ENCODE measurements at places on chromosomes 3 and 15.

GRCh38 chr3:58868097-58868779 is 181.6 kb downstream of the CFAP20DC start:
- no peak for DNase-seq

DNA sequence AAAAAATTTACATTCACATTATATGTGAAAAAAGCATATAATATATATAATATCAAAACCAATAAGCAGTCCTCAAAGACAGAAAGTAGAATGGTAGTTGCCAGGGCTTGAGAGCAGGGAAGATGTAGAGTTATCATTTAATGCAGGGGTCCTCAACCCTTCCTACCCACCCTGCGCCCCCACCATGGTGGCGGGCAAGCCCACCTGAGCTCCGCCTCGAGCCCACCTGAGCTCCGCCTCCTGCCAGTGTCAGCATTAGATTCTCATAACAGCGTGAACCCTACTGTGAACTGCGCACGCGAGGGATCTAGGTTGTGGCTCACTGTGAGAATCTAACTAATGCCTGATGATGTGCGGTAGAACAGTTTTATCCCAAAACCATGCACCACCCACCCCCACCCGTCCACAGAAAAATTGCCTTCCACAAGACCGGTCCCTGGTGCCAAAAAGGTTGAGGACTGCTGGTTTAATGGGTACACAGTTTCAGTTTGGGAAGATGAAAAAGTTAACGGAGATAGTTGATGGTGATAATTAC is 3.0 kb downstream of the TRIM59 start:
- no peak for DNase-seq

GRCh38 chr15:90003736-90004135 is 2.6 kb downstream of the ZNF710 start:
- DNase-seq: no peak

DNA sequence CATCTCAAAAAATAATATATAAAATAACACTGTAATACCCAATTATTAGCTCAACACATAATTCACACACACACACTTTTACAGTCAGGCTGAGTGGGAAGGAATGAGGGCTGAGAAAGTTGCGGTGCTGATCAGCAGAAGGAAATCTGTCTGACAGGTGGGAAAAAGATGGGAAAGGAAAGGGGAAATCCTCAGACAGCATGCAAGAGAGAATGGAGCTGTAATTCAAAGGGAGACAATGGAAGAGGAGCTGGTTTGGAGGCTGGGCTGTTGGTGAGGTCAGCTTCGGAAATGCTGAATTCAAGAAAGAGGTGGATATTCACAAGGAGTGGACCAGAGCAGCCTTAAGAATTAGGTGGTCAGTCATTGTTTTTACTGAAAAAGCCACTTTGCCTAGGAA is 121.6 kb upstream of the LMOD3 start:
- no peak for DNase-seq

GRCh38 chr3:159881208-159881607 is 107.4 kb upstream of the IL12A start:
- no peak for DNase-seq

DNA sequence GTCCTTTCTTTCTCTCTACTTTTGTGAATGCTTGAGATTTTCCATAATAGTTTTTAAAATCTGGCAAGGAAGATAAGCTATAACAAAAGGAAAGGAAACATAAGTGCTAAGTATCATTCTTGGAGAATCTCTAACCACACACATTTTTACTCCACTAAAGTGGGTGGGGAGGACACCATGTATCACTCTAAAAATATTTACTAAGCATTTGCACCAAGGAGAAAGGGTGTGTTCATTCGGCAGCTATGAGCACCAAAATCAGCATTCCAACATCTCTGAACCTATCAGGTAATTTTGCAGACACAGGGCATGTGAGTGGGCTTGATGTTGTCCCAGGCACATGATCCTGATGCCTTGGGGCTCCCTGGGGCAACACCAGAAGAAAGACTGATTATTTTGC is 5.5 kb downstream of the B4GALT4 start:
- DNase-seq: no peak

GRCh38 chr3:31906182-31906581 is 74.9 kb downstream of the OSBPL10 start:
- DNase-seq: no peak

DNA sequence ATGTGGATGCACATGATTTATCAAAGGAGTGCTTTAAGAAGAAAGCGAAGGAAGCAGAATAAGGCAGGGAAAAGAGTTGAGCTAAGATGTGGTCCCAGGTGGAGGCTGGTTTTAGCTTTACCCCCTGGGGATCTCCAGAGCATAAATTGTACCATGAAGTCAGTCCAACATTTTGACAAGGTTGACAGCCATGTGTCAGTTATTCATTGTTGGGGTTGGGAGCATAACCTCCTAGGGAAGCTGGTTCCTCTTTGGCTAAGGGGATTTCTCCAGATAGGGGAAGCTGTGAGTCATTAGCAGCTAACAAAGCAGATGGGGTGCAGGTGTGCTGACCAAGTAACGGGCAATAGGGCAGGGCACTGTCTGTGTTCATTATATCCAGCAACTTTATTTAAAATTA is 123.7 kb upstream of the IGSF10 start:
- DNase-seq: no peak

DNA sequence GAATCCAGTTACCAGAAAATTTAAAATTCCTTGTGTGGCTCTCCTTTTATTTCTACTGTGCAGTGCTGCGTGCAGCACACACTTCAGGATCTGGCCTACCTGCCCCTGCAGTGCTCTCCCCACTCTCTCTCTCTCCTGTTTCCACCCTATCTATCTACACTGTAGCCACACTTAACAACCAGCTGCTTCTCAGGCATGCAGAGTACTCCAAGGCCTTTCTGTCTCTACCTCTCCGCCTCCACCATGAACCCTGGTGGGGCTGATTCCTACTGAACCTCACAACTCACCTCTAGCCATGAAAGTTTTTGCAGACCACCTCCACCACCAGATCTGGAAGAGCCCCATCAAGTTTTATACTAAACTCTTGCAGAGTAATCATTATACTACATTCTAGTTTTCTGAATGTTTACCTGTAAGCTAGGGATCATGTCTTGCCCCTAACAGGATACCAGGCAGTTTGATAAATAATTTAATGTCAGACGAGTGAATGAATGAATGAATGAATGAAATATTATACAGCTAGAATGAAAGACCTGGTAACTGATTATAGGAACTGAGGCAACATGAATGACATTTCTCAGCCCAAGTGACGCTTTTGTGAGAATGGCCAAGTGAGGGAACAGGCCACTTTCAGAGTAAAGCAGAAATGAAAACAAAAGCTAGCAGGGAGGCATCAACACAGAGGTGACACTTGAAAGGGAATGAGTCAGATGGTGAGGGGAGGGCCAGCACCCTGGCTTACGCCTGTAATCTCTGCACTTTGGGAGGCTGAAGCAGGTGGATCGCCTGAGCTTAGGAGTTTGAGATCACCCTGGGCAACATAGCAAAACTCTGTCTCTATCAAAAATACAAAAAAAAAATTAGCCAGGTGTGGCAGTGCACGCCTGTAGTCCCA is 363.5 kb downstream of the FOXP1 start:
- DNase-seq: peak; percentile 40

GRCh38 chr3:43696441-43696840 is 5.7 kb downstream of the ABHD5 start:
- DNase-seq: no peak

- no peak for DNase-seq
Observed at GRCh38 chr3:78754066-78754743, 1013.6 kb downstream of the ROBO1 start.

DNA sequence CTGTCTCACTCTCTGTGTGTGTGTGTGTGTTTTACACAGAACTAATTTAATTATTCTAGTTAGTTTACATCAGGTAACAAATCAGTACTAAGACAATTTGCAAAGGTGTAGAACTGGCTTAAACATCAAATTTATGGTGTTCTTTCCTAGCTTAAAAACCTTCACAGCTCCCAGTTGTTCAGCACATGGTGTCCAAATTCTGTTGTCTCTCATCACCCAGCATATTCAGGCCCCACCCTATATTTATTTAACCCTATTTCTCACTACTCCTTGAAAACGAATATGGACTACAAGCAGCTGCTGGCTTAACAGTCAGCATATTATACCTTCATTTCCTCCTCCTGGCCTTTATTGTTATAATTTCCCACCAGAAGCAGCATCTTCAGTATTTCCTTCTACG is 1.2 kb downstream of the IL20RB start:
- DNase-seq: no peak

GRCh38 chr3:169285057-169286033 is 378.2 kb downstream of the MECOM start:
- no peak for DNase-seq

DNA sequence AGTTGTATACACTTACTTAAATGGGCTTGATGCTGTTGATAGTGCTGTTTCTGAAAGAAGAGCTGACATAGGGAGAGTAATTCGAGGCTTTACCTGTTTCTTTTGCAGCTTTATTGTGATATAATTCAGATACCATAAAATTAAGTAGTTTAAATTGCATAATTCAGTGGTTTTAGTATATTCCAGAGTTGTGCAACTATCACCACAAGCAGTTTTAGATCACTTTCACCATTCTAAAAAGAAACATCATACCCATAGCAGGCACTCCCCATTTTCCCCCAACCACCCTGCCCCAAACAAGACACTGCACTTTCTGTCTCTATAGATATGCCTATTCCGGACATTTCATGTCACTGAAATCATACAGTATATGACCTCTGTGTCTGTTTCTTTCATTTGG is 98.5 kb downstream of the MTHFS start:
- no peak for DNase-seq

- DNase-seq: no peak
Observed at GRCh38 chr3:95939235-95939809, 875.1 kb upstream of the EPHA6 start.

- no peak for DNase-seq
Observed at GRCh38 chr3:32542807-32543206, 27.9 kb downstream of the DYNC1LI1 start.

- no peak for DNase-seq
Observed at GRCh38 chr3:52321481-52321880, 5.4 kb downstream of the DNAH1 start.

DNA sequence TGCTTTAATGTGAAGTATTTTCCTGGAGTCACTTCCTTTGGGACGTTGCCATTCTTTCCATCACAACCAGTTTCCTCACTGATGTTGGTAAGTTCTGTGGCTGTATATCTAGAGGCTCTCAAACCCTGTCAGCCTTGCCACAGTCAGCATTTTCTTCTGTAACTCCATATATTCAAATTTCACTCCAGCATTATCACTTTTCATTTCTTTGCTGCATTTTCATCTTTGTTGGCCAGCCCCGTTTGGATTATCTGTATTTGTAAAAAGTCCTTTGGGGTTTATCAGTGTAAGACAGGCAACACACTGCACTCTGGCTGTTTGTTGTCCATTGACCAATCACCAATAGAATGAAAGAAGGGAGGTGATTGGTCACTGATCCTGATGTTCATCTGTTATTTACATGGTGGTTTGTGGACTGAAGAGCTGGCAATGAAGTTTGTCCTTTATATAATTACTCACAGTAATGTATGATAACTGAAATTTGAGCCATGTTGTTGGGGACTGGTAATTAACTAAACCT is 20.3 kb downstream of the GMPS start:
- no peak for DNase-seq

DNA sequence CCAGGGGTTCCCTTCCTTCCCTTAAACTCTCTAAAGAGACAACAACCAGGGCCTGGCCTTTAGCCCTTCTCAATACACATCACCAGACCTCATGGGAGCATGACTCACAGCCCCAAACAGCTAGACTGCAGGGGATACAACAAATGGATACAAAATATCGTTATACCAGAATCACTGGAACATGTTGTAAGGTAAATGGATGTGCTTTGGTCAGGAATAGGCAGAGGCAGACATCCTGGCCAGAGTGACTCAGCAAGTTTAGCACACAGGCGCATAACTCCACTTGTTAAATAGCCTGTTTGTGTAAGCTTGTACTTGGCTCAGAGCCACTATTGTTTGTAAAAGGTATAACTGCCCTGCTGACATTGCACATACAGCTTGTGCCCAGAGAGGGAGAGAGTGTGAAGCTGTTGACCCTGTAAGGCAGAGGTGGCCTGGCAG is 18.3 kb downstream of the TMED3 start:
- no peak for DNase-seq

DNA sequence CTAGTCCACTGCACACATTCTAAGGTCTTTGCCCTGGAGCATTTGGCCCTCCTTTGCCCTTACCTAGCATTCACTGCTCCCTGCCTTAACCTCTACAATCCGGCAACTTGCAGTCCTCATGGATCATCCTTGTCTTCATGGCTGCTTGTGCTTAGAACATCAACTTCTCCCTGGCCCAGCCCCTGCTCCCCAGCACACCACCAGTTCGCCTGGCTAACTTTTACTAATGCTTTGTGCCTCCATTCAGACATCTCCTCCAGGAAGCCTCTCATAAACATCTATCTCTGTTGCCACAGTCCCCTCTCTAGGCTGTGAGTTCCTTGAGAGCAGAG is 57.1 kb downstream of the AAGAB start:
- no peak for DNase-seq

- DNase-seq: no peak
Observed at GRCh38 chr3:163474766-163475165, 1603.5 kb downstream of the SI start.

- DNase-seq: no peak
Observed at GRCh38 chr3:156705761-156706616, 31.6 kb downstream of the TIPARP start.

- peak; percentile 34 for DNase-seq
Observed at GRCh38 chr15:75647370-75648155, at the start of gene SNX33. Gene SNX33 (plus strand): TSS chr15:75647912. CDS start chr15:75649103, 1,191 bp downstream.

DNA sequence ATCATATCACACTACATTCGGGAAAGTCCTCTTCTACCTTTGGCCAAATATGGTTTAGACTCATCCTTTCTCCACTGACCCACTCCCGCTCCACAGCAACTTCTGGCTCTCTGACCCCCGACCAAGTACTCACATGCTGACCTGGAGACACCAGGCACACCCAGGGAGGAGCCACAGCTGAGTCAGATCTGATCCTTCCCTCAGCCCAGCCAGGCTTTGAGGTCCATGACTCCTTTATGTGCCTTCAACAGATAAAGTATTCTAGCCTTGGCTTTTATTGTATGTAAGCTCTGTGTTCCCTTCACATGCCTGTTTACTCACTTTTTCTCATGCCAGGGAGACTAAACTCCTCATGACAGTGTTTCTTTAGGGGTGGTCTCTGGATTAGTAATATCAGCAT is 166.9 kb upstream of the UMPS start:
- no peak for DNase-seq

DNA sequence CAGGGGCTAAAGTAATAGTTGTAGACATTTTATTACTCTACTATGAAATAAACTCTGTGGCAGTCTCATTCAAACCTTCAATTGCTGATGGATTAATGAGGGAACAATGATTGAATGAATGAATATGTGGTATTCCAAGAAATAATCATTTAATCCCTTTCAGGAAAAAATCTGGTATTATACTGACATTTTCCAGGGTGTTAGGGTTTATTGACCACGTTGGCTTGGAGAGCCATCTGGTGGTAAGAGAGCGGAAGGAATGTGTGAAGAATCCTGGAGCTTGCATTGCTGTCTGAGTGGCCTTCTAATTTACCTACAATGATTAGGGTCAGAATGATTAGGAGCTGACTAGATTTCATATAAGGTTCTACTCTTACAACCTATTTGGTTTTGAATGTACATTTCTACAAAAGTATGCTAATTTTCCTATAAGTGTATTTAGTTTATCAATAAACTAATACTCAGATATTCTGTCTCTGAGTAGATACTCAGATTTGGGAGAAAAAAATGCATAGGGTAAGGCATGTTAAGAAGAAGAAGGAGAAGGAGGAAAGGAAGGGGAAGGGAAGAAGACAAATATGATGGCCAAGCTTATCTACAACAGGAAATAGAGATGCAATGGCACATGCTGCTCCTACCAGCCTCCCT is 249.9 kb downstream of the ROBO1 start:
- DNase-seq: no peak

- no peak for DNase-seq
Observed at GRCh38 chr3:156620901-156621300, 53.5 kb upstream of the TIPARP start.

Measured in stimulated activated CD4-positive, alpha-beta T cell treated with anti-CD3 and anti-CD28 coated beads, TNF-alpha, amount 100 ng/mL, for 48 hours (primary cell).